ENCODE measurements at places on chromosomes 2 and 18. TPM values are rescaled to one million over a fixed set of nuclear protein-coding genes. Genes with fewer than 3 reads are reported as not detected.

- H3K27ac ChIP-seq, result no peak overlapping the region
- no peaks in the 10 kb centered on the region for H3K4me1 ChIP-seq
- H3K36me3 ChIP-seq, result no peaks in the 10 kb centered on the region
- DNase-seq, result no peak
These were observed 287.6 kb downstream of the CPS1 start for GRCh38 chr2:210844016-210844415.

- H3K36me3 ChIP-seq, result no peaks in the 10 kb centered on the region
- H3K4me1 ChIP-seq, result peaks cover 44% of the 10 kb centered on the region
- DNase-seq, result no peak
- no peak overlapping the region for H3K27ac ChIP-seq
- H3K27me3 ChIP-seq, result no peaks in the 10 kb centered on the region
These were observed 266.2 kb downstream of the FIGN start for GRCh38 chr2:163469561-163469962.

- DNase-seq, result no peak
- no peaks in the 10 kb centered on the region for H3K36me3 ChIP-seq
- H3K4me3 ChIP-seq, result no peak overlapping the region
- H3K27me3 ChIP-seq, result peaks cover 24% of the 10 kb centered on the region
These were observed 3.6 kb upstream of the ST3GAL5 start for GRCh38 chr2:85892216-85892944.

- H3K27me3 ChIP-seq, result no peaks in the 10 kb centered on the region
- no peak overlapping the region for H3K4me3 ChIP-seq
- no peaks in the 10 kb centered on the region for H3K36me3 ChIP-seq
- DNase-seq, result no peak
- H3K4me1 ChIP-seq, result peaks cover 4% of the 10 kb centered on the region
- no peak overlapping the region for H3K27ac ChIP-seq
These were observed 5.1 kb downstream of the IL1B start for GRCh38 chr2:112831513-112831845.

- peaks cover 32% of the 10 kb centered on the region for H3K27me3 ChIP-seq
- DNase-seq, result peak; percentile 86
- peak overlapping the region; percentile 55 for H3K27ac ChIP-seq
These were observed 600 bp downstream of the RALB start for GRCh38 chr2:120253021-120253882.

- H3K27me3 ChIP-seq, result no peaks in the 10 kb centered on the region
- H3K36me3 ChIP-seq, result no peaks in the 10 kb centered on the region
- peaks cover 5% of the 10 kb centered on the region for H3K4me1 ChIP-seq
These were observed 221.4 kb upstream of the ST6GAL2 start for GRCh38 chr2:107107351-107107750.

DNA sequence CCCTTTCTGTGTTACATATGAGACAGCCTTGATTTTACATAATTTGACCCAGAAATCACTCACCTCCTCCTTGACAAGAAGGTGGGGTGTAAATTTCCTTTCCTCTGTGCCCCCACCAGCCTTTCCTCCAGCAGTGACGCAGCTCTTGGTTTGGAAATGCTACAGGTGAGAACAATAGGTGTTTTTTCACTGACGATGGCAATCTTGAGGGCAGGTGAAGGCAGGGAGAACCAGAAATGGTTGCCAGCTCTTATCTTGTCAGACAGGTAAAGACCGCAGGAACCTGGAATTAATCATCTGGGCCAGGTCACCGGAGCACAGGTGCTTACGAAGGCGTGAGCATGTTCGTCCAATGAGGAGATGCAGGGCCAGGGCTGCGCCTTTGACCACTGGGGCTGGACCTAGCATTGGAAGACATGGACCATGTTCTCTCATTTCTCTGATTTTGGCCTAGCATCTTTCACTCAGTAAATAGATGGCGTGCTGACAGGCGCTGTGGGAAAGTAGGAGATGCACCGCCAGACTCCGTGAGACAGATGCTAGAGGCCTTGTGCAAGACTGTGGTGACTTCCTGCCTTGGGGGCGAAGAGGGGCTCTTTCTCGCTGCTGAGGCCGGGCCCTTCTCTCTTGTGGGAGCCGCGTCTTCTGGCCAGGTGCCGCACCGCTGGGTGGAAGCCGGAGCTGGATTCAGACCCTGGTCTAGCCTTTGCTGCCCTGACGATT is 4.0 kb downstream of the CIDEA start:
- no peaks in the 10 kb centered on the region for H3K36me3 ChIP-seq
- no peak overlapping the region for H3K27ac ChIP-seq
- H3K4me3 ChIP-seq, result no peak overlapping the region

GRCh38 chr2:233076749-233077148 is 16.6 kb downstream of the INPP5D start:
- DNase-seq, result no peak
- H3K27ac ChIP-seq, result no peak overlapping the region
- no peak overlapping the region for H3K4me3 ChIP-seq
- no peaks in the 10 kb centered on the region for H3K27me3 ChIP-seq
- H3K4me1 ChIP-seq, result peaks cover 12% of the 10 kb centered on the region

GRCh38 chr2:62540408-62541168 is 34.6 kb upstream of the TMEM17 start:
- no peak overlapping the region for H3K4me3 ChIP-seq
- no peaks in the 10 kb centered on the region for H3K27me3 ChIP-seq
- peaks cover 13% of the 10 kb centered on the region for H3K4me1 ChIP-seq

GRCh38 chr2:26522325-26522724 is 44.4 kb upstream of the OTOF start:
- no peak overlapping the region for H3K4me3 ChIP-seq
- no peak overlapping the region for H3K27ac ChIP-seq
- no peaks in the 10 kb centered on the region for H3K36me3 ChIP-seq
- no peak for DNase-seq

GRCh38 chr18:78074400-78075020 is 824.9 kb downstream of the GALR1 start:
- H3K4me1 ChIP-seq, result no peaks in the 10 kb centered on the region
- H3K4me3 ChIP-seq, result no peak overlapping the region
- H3K36me3 ChIP-seq, result no peaks in the 10 kb centered on the region
- H3K27ac ChIP-seq, result no peak overlapping the region
- H3K27me3 ChIP-seq, result no peaks in the 10 kb centered on the region

DNA sequence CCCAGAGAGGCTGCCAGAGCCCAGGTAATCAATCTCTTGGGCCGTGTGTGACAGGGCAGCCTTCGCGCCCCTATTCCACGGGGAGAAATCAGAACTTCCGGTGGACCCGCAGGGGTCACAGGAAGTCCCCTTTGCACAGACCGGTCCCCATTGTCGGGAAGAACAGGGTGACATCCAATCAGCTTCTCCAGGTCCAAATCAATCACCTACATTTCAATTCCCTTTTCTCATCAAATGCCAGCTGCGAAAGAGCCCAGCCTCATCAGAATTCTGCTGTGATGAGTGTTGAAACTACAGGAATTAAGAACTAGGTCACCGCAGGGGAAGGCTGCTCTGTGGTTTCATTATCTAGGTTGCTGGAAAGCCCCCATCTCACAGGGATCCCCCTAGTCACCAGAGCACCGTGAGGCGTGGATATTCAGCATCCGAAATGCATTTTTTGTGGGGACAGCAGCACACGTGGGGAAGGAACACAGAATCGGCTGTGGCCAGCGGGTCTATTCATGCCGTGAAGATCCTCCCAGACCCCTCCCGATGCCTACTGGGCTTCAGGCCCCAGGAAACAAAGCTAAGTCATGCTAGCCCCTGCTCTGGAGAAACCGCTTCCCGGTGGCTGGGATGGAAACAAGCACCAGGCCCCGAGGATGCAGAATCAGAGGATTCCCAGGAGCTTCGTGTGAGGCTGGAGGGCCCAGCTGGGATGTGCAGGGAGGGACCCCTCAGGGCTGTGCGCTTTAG is 193.7 kb upstream of the ID2 start:
- no peak overlapping the region for H3K27ac ChIP-seq
- H3K36me3 ChIP-seq, result no peaks in the 10 kb centered on the region
- DNase-seq, result peak; percentile 36

DNA sequence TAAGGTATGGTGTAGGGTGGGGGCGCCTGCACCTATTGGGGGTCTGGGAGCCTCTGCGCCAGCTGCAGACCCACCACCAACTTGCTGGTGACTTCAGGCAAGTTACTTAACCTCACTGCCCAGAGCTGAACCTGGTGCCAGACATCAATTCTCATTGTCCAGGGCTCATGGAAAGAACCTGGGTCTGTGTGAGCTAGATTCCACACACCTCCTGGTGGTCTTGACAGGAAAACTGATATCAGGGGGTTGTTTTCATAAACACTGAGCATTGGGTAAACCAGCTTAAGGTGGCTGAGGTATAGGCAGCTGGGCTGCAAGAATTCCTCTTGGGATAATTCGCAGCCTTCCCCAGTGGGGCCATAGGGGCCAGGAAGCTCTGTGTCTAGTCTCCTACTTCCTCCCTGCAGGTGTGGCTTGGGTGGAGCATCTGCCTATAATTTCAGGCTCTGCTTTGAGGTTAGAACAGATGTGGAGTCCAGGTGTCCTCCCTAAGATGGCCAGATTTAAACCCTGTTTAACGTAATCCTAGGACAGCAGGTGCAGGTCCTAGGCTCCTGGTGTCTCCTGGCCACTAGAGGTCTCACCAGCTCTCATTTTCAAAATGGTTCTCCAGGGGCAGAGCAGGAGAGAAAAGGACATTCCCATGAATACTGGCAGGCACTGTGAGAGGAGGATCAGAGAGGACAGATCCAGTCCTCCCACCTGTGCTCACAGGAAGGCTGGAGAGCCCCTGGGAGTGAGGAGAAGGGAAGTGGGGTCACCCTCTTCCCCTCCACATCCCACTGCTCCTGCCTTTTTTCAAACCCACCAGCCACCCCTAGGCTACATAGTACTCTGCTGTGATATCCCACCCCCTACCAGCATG is 100.4 kb upstream of the SMAD2 start:
- H3K27me3 ChIP-seq, result no peaks in the 10 kb centered on the region
- no peak overlapping the region for H3K27ac ChIP-seq
- H3K4me3 ChIP-seq, result no peak overlapping the region
- H3K36me3 ChIP-seq, result no peaks in the 10 kb centered on the region
- DNase-seq, result peak; percentile 82

DNA sequence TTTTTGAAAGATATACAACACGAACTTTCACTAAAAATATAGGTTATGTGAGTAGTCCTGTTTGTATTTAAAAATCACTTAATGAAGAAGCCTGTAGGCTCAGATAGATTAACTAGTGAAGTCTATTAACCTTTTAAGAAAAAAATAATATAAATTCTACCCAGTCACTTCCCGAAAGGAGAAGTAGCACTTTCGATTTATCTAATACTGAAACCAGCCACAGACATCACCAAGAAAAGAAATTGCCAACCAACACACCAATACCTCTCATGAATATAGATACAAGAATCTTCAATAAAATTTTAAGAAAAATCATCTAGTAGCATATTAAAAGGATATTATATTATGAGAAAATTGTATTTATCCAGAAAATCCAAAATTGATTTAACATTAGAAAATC is 160.5 kb downstream of the GALNT13 start:
- H3K36me3 ChIP-seq, result no peaks in the 10 kb centered on the region
- no peak overlapping the region for H3K27ac ChIP-seq
- no peaks in the 10 kb centered on the region for H3K4me1 ChIP-seq
- no peak for DNase-seq

GRCh38 chr2:26911911-26912861 is 58.3 kb upstream of the MAPRE3 start:
- peak overlapping the region; percentile 36 for H3K4me3 ChIP-seq
- peak overlapping the region; percentile 95 for H3K27ac ChIP-seq
- no peaks in the 10 kb centered on the region for H3K27me3 ChIP-seq
- peaks cover 53% of the 10 kb centered on the region for H3K4me1 ChIP-seq

GRCh38 chr18:50793641-50794565 is 25.9 kb downstream of the MRO start:
- H3K36me3 ChIP-seq, result no peaks in the 10 kb centered on the region
- H3K4me1 ChIP-seq, result peaks cover 6% of the 10 kb centered on the region
- H3K27ac ChIP-seq, result no peak overlapping the region
- no peak overlapping the region for H3K4me3 ChIP-seq

Gene ZNF513
- 6.1 TPM for total RNA-seq

Gene TUBA3E
- total RNA-seq, result not detected

Gene SPC25
- 38.9 TPM for total RNA-seq

Gene TIA1
- total RNA-seq, result 348 TPM

Gene MSH6
- total RNA-seq, result 204 TPM

Gene RNU2-63P
- total RNA-seq, result not detected

Gene ACOXL
- 2.9 TPM for total RNA-seq

Gene FOXI3
- total RNA-seq, result 0.51 TPM

Gene ZNF521
- 148 TPM for total RNA-seq

Gene POTEJ
- 0.21 TPM for total RNA-seq

Data from neural progenitor cell (in vitro differentiated cells).